ENCODE measurements at places on chromosomes 3 and 15.
A peak's percentile ranks its signal among the peaks of the same experiment; 100 is the strongest.

DNA sequence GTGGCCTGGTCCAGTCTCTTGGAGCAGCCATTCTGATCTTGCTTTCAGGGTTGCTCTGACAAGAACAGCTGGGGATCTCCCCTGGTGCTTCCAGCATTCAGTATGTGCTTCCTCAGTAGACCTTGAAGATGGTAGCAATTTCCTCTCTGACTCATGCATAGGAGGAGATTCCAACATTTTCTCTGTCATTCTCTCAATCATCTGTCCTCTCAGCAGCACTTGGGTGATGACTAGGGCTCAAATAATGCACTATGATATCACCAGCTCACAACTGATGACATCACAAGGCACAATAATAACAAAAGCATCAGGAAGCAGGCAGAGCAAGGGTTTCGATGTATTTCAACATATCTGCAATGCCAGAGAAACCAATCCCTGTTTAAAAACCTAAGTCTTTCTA, 52.7 kb downstream of the NFKBIZ start:
- no peak for DNase-seq
- H3K4me1 ChIP-seq, result no peaks in the 10 kb centered on the region
- H3K27me3 ChIP-seq, result no peaks in the 10 kb centered on the region
- H3K27ac ChIP-seq, result no peak overlapping the region

GRCh38 chr3:171398343-171398742, 61.9 kb downstream of the TNIK start:
- no peaks in the 10 kb centered on the region for H3K4me1 ChIP-seq
- H3K27ac ChIP-seq, result no peak overlapping the region

GRCh38 chr3:185646382-185647133, 60.5 kb downstream of the SENP2 start:
- peaks cover 16% of the 10 kb centered on the region for H3K36me3 ChIP-seq
- DNase-seq, result no peak
- no peaks in the 10 kb centered on the region for H3K4me1 ChIP-seq
- no peaks in the 10 kb centered on the region for H3K27me3 ChIP-seq
- no peak overlapping the region for H3K27ac ChIP-seq
- H3K4me3 ChIP-seq, result no peak overlapping the region

GRCh38 chr3:56467801-56468183, 475 bp downstream of the ERC2 start:
- H3K36me3 ChIP-seq, result no peaks in the 10 kb centered on the region
- H3K27me3 ChIP-seq, result peaks cover 72% of the 10 kb centered on the region
- H3K27ac ChIP-seq, result no peak overlapping the region
- peak overlapping the region; percentile 48 for H3K4me3 ChIP-seq
- no peak for DNase-seq

DNA sequence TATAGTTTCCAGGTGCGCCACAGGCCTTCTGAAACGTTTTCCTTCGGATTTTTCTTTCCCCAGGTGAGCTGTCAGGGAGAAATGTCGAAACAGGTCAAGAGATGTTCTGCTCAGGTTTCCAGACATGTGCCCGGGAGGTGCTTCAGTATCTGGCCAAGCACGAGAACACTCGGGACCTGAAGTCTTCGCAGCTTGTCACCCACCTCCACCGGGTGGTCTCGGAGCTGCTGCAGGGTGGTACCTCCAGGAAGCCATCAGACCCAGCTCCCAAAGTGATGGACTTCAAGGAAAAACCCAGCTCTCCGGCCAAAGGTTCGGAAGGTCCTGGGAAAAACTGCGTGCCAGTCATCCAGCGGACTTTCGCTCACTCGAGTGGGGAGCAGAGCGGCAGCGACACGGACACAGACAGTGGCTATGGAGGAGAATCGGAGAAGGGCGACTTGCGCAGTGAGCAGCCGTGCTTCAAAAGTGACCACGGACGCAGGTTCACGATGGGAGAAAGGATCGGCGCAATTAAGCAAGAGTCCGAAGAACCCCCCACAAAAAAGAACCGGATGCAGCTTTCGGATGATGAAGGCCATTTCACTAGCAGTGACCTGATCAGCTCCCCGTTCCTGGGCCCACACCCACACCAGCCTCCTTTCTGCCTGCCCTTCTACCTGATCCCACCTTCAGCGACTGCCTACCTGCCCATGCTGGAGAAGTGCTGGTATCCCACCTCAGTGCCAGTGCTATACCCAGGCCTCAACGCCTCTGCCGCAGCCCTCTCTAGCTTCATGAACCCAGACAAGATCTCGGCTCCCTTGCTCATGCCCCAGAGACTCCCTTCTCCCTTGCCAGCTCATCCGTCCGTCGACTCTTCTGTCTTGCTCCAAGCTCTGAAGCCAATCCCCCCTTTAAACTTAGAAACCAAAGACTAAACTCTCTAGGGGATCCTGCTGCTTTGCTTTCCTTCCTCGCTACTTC, 3.8 kb downstream of the BHLHE40 start:
- no peaks in the 10 kb centered on the region for H3K27me3 ChIP-seq
- DNase-seq, result no peak
- H3K36me3 ChIP-seq, result peaks cover 9% of the 10 kb centered on the region

GRCh38 chr15:42080186-42080918, 14.0 kb downstream of the PLA2G4D start:
- no peaks in the 10 kb centered on the region for H3K36me3 ChIP-seq
- peaks cover 9% of the 10 kb centered on the region for H3K4me1 ChIP-seq
- no peak overlapping the region for H3K4me3 ChIP-seq
- no peak overlapping the region for H3K27ac ChIP-seq
- DNase-seq, result peak; percentile 72

DNA sequence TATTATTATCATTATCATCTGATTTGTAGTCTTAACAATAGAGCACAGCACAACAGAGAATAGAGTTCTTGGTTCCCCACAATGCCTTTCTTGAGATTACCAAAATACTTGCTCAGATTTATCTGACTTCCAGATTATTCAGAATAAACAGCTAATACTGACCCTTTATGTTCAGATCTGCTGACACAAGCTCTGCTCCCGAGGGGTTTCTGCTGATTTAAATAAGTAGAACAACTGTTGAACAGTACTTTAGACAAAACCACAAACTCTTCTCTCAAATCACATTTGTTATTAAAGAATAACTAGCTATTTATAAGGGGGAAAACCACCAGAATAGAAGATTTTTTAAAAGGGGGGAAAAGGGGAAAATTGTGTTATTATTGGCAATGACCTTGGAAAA, 380.2 kb upstream of the ATP11B start:
- no peaks in the 10 kb centered on the region for H3K36me3 ChIP-seq
- no peak overlapping the region for H3K4me3 ChIP-seq
- no peak overlapping the region for H3K27ac ChIP-seq

DNA sequence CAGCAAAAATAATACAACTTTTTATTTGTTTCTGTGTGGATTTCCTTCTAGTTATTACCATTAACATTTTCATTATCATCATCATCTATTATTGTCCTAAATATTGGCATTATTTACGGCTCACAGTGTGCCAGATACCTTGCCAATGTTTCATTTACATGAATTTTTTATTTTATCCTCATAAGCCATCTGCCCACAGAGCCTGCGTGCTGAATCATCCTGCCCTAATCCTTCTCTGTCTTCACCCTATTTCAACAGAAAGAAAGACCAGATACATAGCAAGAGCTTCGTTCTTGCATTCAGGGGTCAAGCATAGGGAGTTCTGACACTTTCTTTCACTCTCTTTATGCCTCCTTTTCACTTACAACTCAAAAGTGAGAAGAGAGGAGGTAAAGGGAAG, 82.0 kb downstream of the KCNMB2 start:
- H3K27ac ChIP-seq, result no peak overlapping the region
- no peak for DNase-seq
- H3K4me3 ChIP-seq, result no peak overlapping the region
- no peaks in the 10 kb centered on the region for H3K4me1 ChIP-seq

DNA sequence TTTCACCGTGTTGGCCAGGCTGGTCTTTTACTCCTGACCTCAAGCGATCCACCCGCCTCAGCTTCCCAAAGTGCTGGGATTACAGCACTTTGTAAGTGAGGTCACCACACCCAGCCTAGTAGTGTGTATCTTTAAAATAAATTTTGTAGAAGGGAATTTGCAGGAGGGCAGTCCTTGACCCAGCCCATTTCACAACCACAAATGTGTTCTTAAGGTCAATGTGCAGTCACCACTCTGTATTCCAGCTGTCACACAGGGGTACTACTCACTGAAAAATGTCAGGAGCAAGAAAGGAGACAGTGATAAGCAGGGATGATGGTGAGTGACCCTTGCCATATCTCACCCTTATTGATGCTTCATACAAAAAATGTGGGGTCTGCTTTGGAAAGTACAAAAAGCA, 98.5 kb downstream of the FRMD5 start:
- H3K27ac ChIP-seq, result no peak overlapping the region
- H3K4me3 ChIP-seq, result no peak overlapping the region
- no peaks in the 10 kb centered on the region for H3K27me3 ChIP-seq
- H3K36me3 ChIP-seq, result no peaks in the 10 kb centered on the region
- no peak for DNase-seq
- no peaks in the 10 kb centered on the region for H3K4me1 ChIP-seq

GRCh38 chr3:113043686-113044085, 52.9 kb downstream of the GTPBP8 start:
- DNase-seq, result no peak
- H3K27ac ChIP-seq, result no peak overlapping the region
- no peak overlapping the region for H3K4me3 ChIP-seq
- H3K27me3 ChIP-seq, result no peaks in the 10 kb centered on the region
- H3K36me3 ChIP-seq, result no peaks in the 10 kb centered on the region

GRCh38 chr3:27357665-27358258, 11.4 kb downstream of the NEK10 start:
- no peaks in the 10 kb centered on the region for H3K36me3 ChIP-seq
- no peak overlapping the region for H3K27ac ChIP-seq
- peaks cover 28% of the 10 kb centered on the region for H3K4me1 ChIP-seq

DNA sequence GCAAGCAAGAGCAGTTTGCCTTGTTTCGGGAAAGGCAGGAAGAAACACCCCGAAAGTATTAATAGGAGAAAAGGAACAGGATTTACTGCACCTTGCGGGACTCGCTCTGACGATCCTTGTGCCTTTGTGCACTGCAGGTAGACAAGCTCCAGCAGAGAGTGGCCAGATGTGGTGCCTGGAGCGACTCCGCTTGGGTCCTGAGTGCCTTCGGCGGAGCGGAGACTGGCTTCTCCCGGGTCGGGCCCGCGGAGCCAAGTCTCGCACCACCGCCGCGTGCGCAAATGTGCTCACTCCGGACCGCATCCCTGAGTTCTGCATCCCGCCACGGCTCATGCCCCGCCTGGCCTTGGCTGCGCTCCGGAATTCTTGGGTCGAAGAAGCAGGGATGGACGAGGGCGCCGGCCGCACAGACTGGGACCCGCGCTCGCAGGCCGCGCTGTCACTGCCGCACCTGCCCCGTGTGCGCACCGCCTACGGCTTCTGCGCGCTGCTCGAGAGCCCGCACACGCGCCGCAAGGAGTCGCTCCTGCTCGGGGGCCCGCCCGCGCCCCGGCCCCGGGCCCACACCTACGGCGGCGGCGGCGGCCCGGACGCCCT, 769 bp downstream of the C2CD4A start:
- peak; percentile 68 for DNase-seq

DNA sequence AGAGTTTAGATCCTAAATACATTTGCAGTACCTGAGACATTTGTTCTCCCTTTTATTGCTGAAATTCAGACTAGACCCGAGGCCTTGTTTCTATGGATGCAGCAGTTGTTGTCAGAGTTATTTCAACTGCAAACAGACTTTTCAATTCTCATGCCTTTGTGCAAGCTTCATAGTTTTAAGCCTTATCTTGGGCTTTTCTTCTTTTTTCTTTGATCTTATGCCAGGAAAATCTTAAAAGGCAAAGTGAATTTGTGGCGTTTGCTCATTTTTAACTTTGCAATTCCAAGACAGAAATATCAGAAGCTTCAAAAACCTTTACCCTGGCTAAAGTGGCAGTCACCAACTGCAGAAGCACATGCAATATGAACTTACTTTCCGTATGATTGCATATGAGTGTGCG, 576.7 kb downstream of the DIPK2A start:
- no peak overlapping the region for H3K27ac ChIP-seq
- no peaks in the 10 kb centered on the region for H3K4me1 ChIP-seq
- no peaks in the 10 kb centered on the region for H3K27me3 ChIP-seq
- DNase-seq, result no peak

- peaks cover 50% of the 10 kb centered on the region for H3K4me1 ChIP-seq
- H3K36me3 ChIP-seq, result peaks cover 23% of the 10 kb centered on the region
- H3K27ac ChIP-seq, result peak overlapping the region; percentile 80
- no peak overlapping the region for H3K4me3 ChIP-seq
- no peaks in the 10 kb centered on the region for H3K27me3 ChIP-seq
These were observed 71.4 kb downstream of the ITGB5 start for GRCh38 chr3:124815781-124816180.

DNA sequence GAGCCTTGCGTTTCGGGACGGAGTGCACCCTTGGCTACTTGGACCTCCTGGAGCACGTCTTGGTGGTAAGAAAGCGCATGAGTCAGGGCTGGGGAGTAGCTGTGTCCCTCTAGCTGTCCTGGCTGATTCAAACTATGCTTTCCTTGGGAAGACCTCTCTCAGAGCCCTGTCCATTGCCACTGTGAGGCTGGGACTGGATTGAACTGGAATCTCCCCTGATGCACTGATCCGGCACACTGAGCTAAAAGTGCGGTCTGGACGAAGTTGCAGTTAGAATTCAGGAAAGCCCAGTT, 232.6 kb upstream of the TPM1 start:
- H3K27me3 ChIP-seq, result no peaks in the 10 kb centered on the region
- H3K36me3 ChIP-seq, result peaks cover 33% of the 10 kb centered on the region
- no peak overlapping the region for H3K4me3 ChIP-seq
- no peaks in the 10 kb centered on the region for H3K4me1 ChIP-seq
- no peak overlapping the region for H3K27ac ChIP-seq

DNA sequence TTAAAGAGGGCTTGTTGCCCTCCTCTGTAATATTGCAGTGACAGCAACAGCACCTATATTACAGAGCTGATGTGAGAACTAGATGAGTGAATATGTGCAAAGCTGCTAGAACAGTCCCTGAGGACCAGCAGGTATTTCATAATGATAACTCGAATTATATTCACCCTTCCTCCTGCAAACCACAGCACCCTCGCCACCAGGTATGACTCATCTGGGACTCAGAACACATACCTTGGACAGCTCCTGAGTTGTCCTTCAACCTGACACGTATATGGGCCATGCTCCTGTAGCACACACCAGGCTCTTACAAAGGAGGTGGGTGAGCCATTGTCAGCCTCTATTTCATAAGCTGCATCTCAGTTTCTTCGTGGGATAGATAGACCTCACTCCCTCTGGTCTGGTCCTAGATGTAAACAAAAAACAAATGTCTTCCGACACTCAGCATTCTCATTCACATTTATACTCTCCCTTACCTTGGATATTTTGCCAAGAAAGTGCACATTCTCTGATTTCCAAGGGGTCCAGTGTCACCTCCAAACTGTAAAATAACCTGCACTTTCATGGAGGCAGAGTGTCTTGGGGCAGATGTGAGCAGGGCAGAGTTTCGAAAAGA, 124.5 kb downstream of the TLE3 start:
- no peak for DNase-seq
- H3K36me3 ChIP-seq, result no peaks in the 10 kb centered on the region
- no peak overlapping the region for H3K27ac ChIP-seq
- H3K4me3 ChIP-seq, result no peak overlapping the region
- no peaks in the 10 kb centered on the region for H3K4me1 ChIP-seq
